Right ventricle myocardium superior (tissue), 1 donor: ENCODE measurements at places on chromosomes 7 and 10. TPM values are rescaled to one million over a fixed set of nuclear protein-coding genes. Genes with fewer than 3 reads are reported as not detected.

Gene ASL
- total RNA-seq: 8.8 TPM

Gene KCP
- 0.11 TPM for total RNA-seq

Gene GPR85
- total RNA-seq: 0.59 TPM

DNA sequence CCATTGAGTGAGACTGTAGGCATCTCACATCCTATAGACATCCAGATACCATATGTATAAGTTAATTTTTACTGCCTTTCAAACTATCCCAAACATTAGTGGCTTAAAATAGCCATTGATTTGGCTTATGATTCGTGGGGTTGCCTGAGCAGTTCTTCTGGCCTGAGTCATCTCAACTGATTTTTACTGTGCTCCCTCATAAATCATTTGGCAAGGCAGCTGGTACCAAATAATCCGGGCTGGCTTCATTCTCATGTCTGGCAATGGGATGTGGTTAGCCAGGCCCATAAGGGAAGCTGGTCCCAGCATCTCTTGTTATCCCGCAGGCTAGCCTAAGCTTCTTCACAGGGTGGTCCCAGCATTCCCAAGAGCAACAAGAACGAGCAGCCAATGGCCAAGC lies 6.7 kb upstream of the LRGUK start:
- no peak for DNase-seq

DNA sequence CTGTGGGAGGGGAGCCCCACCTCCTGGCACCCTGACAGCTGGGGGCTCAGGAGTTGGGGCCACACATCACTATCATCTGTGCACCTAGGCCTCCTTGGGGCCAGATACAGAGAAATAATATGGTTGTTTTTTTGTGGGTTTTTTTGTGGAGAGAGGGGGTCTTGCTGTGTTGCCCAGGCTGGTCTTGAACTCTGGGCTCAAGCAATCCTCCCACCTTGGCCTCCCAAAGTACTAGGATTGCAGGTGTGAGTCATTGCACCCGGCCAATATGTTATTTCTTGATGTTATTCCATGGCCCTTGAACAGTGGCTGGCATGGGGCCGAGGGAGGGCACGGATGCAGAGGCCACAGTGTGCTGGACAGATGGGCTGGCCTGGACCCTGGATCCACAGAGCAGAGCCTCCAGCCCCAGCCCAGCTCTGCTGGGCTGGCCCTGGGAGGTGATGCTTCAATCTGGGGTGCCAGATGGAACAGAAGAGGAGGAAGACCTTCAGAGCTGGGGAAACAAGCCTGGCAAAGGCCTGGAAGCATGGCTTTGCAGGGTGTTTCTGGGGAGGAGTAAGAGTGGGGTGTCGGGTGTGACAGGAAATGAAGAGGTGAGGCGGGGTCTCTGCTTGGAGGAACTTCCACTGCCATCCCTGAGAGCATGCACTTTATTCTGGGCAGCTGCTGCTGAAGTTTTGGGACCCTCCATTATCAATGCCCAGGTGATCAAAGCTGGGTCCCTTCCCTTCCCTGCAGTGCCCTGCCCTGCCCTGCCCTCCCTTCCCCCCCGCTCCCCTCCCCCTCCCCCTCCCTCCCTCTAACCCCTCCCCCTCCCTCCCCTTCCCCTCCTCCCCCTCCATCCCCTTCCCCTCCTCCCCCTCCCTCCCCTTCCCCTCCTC lies 3.7 kb upstream of the FZD9 start:
- no peak for DNase-seq
